Stimulated activated CD8-positive, alpha-beta memory T cell treated with anti-CD3 and anti-CD28 coated beads, Interleukin-2, amount 100 ng/mL, for 48 hours (primary cell): ENCODE measurements at places on chromosomes 4 and X.

GRCh38 chr4:117093571-117093970 lies 8.2 kb upstream of the TRAM1L1 start:
- DNase-seq: no peak

- DNase-seq: no peak
Measured at GRCh38 chrX:23841847-23842522, 59.0 kb downstream of the SAT1 start.

GRCh38 chr4:175273995-175274753 lies 356.0 kb downstream of the ADAM29 start:
- DNase-seq: no peak

GRCh38 chr4:955161-955921 lies 18.0 kb downstream of the DGKQ start:
- no peak for DNase-seq

GRCh38 chr4:180823108-180823507 lies 1420.1 kb upstream of the TENM3 start:
- no peak for DNase-seq

GRCh38 chr4:158032733-158033415 lies 140.0 kb downstream of the GASK1B start:
- no peak for DNase-seq

- no peak for DNase-seq
Measured at GRCh38 chr4:1192091-1192492, 19.7 kb upstream of the SPON2 start.

- DNase-seq: no peak
Measured at GRCh38 chr4:30989508-30989907, 269.3 kb downstream of the PCDH7 start.

GRCh38 chr4:127578967-127579366 lies 53.8 kb upstream of the INTU start:
- DNase-seq: no peak

GRCh38 chrX:151004085-151004484 lies 20.9 kb downstream of the HMGB3 start:
- no peak for DNase-seq
